ENCODE measurements at places on chromosomes 11 and 22. TPM values are rescaled to one million over a fixed set of nuclear protein-coding genes. Genes with fewer than 3 reads are reported as not detected.

- H3K36me3 ChIP-seq: no peaks in the 10 kb centered on the region
- H3K27ac ChIP-seq: no peak overlapping the region
- H3K4me3 ChIP-seq: no peak overlapping the region
Observed at GRCh38 chr11:89182773-89183518, 5.3 kb downstream of the TYR start.

GRCh38 chr11:2860636-2861035 lies 24.9 kb downstream of the CDKN1C start:
- H3K27ac ChIP-seq: no peak overlapping the region
- H3K4me1 ChIP-seq: peaks cover 4% of the 10 kb centered on the region
- H3K4me3 ChIP-seq: no peak overlapping the region

- H3K36me3 ChIP-seq: peaks cover 19% of the 10 kb centered on the region
- no peak within 1 kb of the TSS for H3K27ac ChIP-seq
- no peak within 1 kb of the TSS for H3K4me3 ChIP-seq
- peak; percentile 67 for DNase-seq
- peaks cover 20% of the 10 kb centered on the region for H3K4me1 ChIP-seq
Observed at GRCh38 chr11:626475-627307, at the start of gene SCT. SCT (minus strand) TSS chr11:627181; CDS start chr11:627143, 38 bp downstream.

GRCh38 chr11:124644426-124645280 lies 22.0 kb downstream of the TBRG1 start:
- H3K27me3 ChIP-seq: no peaks in the 10 kb centered on the region
- H3K4me3 ChIP-seq: peak overlapping the region; percentile 35
- H3K27ac ChIP-seq: no peak overlapping the region
- no peak for DNase-seq
- peaks cover 4% of the 10 kb centered on the region for H3K36me3 ChIP-seq

- H3K36me3 ChIP-seq: no peaks in the 10 kb centered on the region
- no peaks in the 10 kb centered on the region for H3K4me1 ChIP-seq
- no peak overlapping the region for H3K4me3 ChIP-seq
- peak overlapping the region; percentile 54 for H3K27ac ChIP-seq
- no peaks in the 10 kb centered on the region for H3K27me3 ChIP-seq
Observed at GRCh38 chr11:130827451-130828377, 88.6 kb downstream of the SNX19 start.

GRCh38 chr11:34513682-34514449 lies at the start of gene ELF5:
ELF5 (minus strand) TSS chr11:34513794; CDS start chr11:34505749, 8,045 bp downstream.
- no peaks in the 10 kb centered on the region for H3K36me3 ChIP-seq
- H3K27ac ChIP-seq: no peak within 1 kb of the TSS
- H3K27me3 ChIP-seq: no peaks in the 10 kb centered on the region
- H3K4me3 ChIP-seq: no peak within 1 kb of the TSS
- no peaks in the 10 kb centered on the region for H3K4me1 ChIP-seq
- DNase-seq: no peak

DNA sequence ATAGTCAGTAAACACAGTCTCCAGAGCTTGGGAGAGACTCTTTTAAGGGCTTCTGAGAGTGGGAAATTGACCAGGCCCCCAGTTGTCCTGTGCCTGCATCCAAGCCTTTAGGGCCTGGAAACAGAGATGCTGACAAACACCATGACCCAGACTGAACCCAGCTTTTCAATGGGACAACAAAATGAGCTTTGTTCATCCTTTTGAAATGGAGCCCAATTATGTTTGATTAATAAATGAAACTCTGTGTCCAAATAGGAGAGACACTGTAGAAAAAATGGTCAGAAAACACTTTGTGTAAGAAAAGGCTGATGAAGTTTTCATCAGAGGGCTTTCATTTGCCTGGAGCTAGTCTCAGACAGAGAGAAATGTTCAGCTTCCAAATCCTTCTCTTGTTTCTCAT lies 146.0 kb downstream of the RRAS2 start:
- H3K4me1 ChIP-seq: no peaks in the 10 kb centered on the region
- no peak overlapping the region for H3K4me3 ChIP-seq
- DNase-seq: no peak
- H3K36me3 ChIP-seq: no peaks in the 10 kb centered on the region
- H3K27me3 ChIP-seq: no peaks in the 10 kb centered on the region

DNA sequence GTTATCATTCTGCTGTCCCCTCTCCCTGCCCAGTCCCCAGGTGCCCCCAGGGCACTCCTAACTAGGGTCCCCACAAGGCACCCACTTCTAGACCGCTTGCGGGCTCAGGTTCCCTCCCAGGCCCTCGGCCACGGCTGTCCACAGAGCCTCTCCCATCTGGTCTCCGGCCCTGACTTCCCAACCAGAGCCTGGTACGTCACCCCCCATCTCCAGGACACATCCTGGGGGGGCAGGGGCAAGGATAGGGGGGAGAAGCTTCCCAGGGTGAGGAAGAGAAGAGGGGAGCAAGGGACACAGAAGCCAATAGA lies 457 bp downstream of the SSTR3 start:
- no peaks in the 10 kb centered on the region for H3K4me1 ChIP-seq
- no peaks in the 10 kb centered on the region for H3K36me3 ChIP-seq
- no peak for DNase-seq

DNA sequence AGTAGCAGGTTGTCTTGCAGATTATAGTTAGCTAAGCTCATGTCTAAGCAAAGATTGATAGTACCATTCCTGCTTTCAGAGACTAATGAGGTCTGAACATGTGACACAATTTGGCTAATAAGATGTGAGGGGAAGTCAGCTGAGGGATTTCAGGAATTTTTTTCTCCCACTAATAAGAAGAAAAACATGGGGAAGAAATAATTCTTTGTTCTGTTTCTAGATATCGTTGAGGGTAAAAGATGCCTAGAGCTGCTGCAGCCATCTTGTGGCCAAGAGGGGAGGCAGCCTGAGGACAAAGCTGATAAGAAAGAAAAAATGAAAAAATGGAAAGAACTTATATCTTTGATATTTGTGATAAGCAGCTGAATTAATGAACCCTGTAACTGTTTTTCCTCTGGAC lies 1334.4 kb downstream of the LRRC4C start:
- no peak for DNase-seq
- H3K4me1 ChIP-seq: no peaks in the 10 kb centered on the region
- H3K36me3 ChIP-seq: no peaks in the 10 kb centered on the region
- no peak overlapping the region for H3K4me3 ChIP-seq
- H3K27me3 ChIP-seq: no peaks in the 10 kb centered on the region

DNA sequence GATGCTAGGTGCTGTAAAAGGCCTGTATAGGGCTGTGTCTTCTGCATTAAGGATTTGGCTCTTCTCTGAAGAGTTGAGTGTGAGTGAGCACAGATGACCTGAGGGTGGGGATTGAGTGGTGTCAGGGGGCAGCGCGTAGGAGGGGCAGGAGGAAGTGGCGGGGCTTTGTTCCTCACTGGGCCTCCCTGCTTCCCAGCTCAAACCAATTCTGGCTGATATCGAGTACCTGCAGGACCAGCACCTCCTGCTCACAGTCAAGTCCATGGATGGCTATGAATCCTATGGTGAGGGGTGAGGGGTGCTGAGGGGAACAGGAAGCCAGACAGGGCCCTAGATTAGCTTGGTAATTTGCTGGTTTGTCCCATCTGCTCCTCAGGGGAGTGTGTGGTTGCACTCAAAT lies 9.1 kb downstream of the PHOX2A start:
- H3K4me3 ChIP-seq: no peak overlapping the region
- no peak for DNase-seq
- peaks cover 47% of the 10 kb centered on the region for H3K4me1 ChIP-seq
- peaks cover under 1% of the 10 kb centered on the region for H3K27me3 ChIP-seq
- H3K27ac ChIP-seq: no peak overlapping the region
- H3K36me3 ChIP-seq: peaks cover 87% of the 10 kb centered on the region

DNA sequence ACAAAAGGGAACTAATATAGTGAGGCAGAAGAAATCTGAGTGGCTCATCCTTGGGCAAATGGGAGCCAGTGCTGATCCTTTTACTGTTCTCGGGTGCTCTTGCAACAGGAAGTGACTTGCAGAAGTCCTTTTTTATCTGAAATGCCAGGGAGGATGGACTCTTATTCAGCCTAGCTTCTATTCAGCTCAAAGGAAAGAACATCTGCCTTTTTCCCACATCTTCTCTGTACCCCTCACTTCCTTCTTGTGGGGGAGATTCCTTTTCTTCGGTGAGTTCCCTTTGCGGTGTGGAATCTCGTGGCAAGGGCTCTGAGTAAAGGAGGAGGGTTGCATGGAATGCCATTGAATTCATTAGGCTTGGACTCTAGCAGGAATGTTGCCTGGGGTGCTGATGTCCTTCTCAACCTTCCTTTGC lies 76.2 kb downstream of the ZBTB16 start:
- DNase-seq: no peak
- no peak overlapping the region for H3K4me3 ChIP-seq
- no peaks in the 10 kb centered on the region for H3K36me3 ChIP-seq
- no peaks in the 10 kb centered on the region for H3K27me3 ChIP-seq

DNA sequence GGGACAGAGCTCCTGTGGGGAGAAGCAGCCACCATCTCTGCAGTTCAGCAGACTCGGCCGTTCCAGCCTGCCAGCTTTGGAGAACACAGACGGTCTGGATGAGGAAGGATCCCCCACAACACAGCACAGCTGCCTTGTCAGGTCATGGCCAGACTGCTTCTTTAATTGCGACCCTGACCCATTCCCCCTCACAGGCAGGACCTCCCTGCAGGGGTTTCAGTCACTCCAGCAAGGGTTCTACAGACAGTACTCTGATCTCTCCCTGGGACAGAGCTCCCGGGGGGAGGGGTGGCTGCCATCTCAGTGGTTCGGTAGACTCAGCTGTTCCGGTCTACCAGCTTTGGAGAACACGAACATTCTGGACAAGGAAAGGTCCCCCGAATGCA lies 173.5 kb downstream of the TTC28 start:
- no peaks in the 10 kb centered on the region for H3K4me1 ChIP-seq
- DNase-seq: no peak
- no peaks in the 10 kb centered on the region for H3K36me3 ChIP-seq
- no peak overlapping the region for H3K27ac ChIP-seq

DNA sequence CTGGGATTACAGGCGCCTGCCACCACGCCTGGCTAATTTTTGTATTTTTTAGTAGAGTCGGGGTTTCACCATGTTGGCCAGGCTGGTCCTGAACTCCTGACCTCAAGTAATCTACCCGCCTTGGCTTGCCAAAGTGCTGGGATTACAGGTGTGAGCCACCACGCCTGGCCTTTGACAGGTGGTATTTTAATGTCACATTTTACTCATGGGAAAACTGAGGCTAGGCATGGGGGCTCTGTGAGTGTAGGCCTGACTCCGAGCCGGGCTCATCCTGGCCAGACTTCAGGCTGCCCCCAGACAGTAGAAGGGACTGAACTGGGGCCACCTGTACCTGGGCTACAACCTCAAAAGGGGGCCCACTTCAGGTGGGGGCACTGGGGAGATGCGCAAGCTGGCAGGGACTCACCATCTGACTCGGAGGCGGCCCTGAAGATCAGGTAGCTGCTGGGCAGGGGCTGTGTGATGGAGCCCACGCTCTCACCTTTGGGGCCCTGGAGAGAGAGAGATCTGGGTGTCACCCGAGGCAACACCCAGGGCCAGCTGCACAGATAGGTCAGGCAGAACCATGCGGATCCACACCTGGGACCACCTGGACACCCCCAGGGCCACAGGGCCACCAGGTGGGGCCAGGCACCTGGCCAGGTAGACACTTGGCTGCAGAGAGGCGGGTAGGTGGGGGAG lies 45.8 kb downstream of the OSBPL5 start:
- H3K36me3 ChIP-seq: no peaks in the 10 kb centered on the region
- DNase-seq: peak; percentile 58
- no peaks in the 10 kb centered on the region for H3K27me3 ChIP-seq
- no peak overlapping the region for H3K27ac ChIP-seq

DNA sequence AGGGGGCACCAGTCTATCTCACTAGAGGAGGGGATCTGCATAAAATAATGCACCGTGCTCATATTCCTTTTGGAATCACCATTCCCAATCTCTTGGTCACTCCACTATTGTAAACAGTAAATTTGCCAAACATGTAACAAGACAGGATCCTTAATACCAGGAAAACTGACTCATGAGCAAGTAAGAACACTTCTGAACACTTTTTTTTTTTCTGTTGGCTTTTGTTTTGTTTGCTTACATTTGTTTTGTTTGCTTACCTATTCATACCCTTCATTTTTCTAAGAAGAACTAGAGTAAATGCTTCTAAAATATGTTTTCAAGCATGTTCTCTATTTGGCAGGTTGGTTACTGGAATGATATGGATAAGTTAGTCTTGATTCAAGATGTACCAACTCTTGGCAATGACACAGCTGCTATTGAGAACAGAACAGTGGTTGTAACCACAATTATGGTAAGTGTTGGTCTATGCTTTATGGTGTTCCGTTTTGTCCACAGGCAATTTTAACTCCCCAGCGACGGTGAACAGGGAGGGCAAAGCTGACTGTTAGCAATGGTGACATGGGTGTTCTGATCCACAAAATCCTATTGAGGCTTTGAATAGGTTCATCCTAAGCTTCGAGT lies 111.8 kb downstream of the MSANTD4 start:
- H3K4me1 ChIP-seq: no peaks in the 10 kb centered on the region
- H3K27ac ChIP-seq: no peak overlapping the region
- H3K27me3 ChIP-seq: no peaks in the 10 kb centered on the region
- no peak overlapping the region for H3K4me3 ChIP-seq
- H3K36me3 ChIP-seq: no peaks in the 10 kb centered on the region
- no peak for DNase-seq

GRCh38 chr11:15189189-15189588 lies 74.5 kb downstream of the INSC start:
- no peaks in the 10 kb centered on the region for H3K36me3 ChIP-seq
- no peak overlapping the region for H3K4me3 ChIP-seq
- DNase-seq: no peak
- no peak overlapping the region for H3K27ac ChIP-seq
- no peaks in the 10 kb centered on the region for H3K27me3 ChIP-seq

GRCh38 chr11:57347336-57347735 lies 9.2 kb downstream of the P2RX3 start:
- no peak overlapping the region for H3K4me3 ChIP-seq
- H3K36me3 ChIP-seq: no peaks in the 10 kb centered on the region
- H3K27me3 ChIP-seq: no peaks in the 10 kb centered on the region

DNA sequence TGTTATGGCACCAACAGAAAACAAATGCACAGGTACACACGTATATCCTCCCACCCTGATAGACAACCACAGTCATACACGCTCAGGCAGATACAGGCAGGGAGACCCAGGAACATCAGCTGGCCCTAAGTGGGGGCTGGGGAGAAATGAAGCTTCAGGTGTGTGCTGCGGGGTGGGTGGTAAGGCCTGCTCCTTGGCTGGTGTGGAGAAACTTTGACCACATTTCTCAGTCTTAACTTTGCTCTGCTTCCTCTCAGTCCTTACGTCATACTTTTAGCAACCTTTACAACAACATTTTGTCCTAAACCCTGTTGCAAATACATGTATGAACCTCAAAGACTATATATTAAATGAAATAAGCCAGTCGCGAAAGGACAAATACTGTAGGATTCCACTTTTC lies 6.7 kb upstream of the ANAPC15 start:
- H3K36me3 ChIP-seq: no peaks in the 10 kb centered on the region
- no peaks in the 10 kb centered on the region for H3K27me3 ChIP-seq
- no peaks in the 10 kb centered on the region for H3K4me1 ChIP-seq
- H3K4me3 ChIP-seq: no peak overlapping the region

Gene GAL
- not detected for total RNA-seq

Gene PTPRCAP
- total RNA-seq: 226 TPM

Gene SSRP1
- 53.1 TPM for total RNA-seq

Gene BAIAP2L2
- 1.1 TPM for total RNA-seq

Gene TRIM34
- total RNA-seq: 13.7 TPM

Gene CALCA
- total RNA-seq: not detected

Gene HEPN1
- total RNA-seq: not detected

Gene PIK3IP1
- 36.6 TPM for total RNA-seq

Gene ANGPTL5
- not detected for total RNA-seq

Gene TP53I11
- 80.1 TPM for total RNA-seq

Gene HSPB2
- 0.97 TPM for total RNA-seq

Gene MRGPRX3
- not detected for total RNA-seq

Gene NECTIN1
- total RNA-seq: 16.2 TPM

Gene SCGB1D2
- not detected for total RNA-seq

Gene APOA5
- not detected for total RNA-seq

Gene USP28
- 37.2 TPM for total RNA-seq

All from spleen (tissue), 13 donors.